ENCODE measurements at places on chromosomes 5 and 9.

DNA sequence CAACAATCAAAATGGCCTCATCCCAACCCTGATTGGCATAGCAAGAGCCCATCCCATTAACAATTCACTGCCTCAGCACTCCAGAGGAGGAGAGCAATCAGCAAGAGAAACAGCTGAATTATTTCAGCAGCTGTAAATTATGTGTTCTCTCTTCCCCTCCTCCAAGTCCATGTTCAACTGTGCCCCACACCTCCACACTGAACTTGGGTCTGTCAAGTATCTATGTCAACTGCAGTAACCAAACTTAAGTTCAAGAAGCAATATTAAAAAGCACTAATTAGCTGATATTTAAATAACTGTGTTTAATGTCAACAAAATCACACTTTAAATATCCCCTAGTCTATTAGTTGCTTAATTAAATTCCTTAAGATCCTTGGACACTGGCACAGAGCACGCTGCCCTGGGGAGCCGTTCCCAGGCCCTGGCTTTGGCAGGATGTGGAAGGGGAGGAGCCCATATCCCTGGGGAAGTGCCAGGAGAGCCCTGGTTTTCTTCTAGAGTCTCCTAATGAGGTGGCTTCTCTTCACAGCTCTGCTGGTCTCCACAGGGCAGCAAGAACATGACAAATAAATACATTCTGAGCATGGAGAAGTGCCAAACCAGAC lies 50.6 kb downstream of the SIL1 start:
- peak; percentile 34 for DNase-seq

- DNase-seq = peak; percentile 54
Observed at GRCh38 chr9:107707915-107708441, 218.4 kb upstream of the KLF4 start.

- peak; percentile 39 for DNase-seq
Observed at GRCh38 chr9:22165144-22165543, 156.0 kb upstream of the CDKN2B start.

DNA sequence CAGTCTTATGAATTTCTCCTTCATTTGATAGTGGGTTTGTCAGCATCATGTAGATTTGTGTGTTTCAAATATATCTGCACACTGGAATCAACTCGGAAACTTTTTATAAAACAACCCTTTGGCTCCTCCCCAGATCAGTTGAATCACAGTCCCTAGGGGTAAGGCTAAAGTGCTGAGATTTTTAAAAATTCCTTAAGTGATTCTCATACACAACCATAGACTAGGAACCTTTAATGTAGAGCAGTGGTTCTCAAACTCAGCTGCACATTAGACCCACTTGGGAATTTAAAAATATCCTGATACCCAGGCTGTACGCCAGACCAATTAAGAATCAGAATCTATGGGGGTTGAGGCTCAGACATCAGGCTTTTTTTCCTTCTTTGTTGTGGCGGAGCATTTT lies 17.5 kb upstream of the JAK2 start:
- DNase-seq = no peak

DNA sequence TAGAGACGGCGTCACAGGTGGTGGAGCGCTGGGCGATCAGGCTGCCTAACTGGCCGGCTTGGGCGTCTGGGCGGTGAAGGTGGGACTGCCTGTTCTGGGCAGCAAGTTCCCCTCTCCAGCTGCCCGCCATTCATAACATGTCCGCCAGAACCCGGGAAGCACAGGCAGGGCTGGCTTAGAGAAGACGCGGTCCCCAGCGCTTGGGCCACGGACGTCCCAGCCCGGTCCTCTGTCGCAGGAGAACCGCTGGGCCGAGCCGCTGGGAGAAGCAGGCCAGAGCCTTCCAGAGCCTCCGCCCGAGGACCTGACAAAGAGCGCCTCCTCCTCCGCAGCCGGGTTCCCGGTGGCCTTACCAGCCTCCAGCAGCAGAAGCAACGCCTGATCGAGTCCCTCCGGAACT lies 15.2 kb upstream of the HAND1 start:
- no peak for DNase-seq

- no peak for DNase-seq
Observed at GRCh38 chr5:148033134-148033533, 30.6 kb upstream of the SPINK5 start.

GRCh38 chr9:136971746-136972145 lies 5.6 kb upstream of the PTGDS start:
- no peak for DNase-seq

GRCh38 chr5:179868541-179868940 lies 9.9 kb upstream of the MRNIP start:
- no peak for DNase-seq

DNA sequence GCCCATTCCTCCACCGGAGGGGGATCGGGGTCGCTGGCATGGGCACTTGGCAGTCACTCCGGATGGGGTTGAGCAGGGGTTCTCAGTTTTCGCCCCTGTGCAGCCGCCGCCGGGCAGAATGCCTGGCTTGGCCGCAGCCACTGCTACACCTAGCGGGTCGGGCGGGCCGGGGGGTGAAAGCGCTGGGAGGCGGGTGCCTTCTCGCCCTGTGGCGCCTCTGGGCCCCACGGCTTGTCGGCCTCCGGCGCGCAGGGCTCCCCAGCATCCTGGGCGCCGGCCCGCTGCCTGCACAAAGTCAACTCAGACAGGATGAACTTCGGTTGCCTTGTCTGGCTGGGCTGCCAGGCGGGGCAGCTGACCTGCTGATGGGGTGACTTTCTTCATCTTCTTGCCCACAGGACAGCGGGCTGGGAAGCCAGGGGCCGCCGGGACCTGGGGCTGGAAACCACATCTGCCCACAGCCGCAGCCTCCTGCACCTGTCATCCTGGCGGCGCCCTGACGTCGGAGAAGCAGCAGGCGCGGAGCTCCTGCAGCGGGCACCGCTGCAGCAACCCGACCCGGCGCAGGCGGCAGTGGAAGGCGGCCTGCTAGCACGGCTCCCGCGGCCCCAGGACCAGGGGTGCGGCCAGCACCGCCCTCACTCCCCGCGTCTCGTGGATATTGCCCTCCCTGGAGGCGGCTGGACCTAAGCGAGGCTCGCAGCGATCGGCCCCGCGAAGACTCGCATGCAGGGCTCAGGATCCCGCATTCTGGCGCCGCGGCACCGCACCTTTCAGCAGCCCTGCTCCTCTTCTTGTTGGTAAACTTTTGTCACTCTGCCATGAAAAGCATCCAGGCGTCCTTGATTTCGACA lies 1.3 kb upstream of the ANKRD18A start:
- DNase-seq = no peak

- DNase-seq = peak; percentile 55
Observed at GRCh38 chr9:99259231-99259918, 37.3 kb downstream of the SEC61B start.

DNA sequence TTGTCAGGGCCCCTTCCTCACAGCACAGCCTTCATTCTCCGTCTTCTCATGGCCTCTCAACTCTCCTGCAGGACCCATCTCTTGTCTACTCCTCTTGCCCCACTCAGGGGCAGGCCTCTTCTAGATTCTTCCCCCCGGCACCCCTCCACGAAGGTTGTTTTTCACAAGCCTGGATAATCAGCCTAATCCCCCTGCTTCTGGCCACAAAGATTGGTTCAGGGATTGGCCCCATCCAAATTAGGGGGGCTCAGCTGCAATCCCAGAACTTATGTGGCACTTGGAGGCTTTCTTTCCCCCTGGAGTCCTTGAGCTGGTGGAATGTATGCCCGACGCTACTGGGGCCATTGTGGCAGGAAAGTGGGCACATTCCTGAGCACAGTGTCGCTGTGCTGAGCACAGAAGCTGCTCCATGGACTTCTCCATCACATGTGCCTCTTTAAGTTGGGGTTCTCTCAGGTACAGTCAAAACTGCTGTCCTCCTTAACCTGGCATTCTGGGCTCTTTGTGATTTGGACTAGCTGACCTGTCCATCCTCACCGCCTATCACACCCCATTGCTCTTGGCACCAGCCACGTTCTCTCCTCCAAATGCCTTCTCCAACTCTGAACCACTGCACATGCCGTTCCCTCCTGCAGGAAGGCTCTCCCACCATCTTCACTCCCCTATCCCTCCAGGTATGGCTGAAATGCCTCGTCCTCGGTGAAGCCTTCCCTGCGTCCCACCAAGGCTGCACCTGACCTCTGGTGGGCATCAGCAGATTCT lies 66.8 kb upstream of the RNF130 start:
- no peak for DNase-seq

DNA sequence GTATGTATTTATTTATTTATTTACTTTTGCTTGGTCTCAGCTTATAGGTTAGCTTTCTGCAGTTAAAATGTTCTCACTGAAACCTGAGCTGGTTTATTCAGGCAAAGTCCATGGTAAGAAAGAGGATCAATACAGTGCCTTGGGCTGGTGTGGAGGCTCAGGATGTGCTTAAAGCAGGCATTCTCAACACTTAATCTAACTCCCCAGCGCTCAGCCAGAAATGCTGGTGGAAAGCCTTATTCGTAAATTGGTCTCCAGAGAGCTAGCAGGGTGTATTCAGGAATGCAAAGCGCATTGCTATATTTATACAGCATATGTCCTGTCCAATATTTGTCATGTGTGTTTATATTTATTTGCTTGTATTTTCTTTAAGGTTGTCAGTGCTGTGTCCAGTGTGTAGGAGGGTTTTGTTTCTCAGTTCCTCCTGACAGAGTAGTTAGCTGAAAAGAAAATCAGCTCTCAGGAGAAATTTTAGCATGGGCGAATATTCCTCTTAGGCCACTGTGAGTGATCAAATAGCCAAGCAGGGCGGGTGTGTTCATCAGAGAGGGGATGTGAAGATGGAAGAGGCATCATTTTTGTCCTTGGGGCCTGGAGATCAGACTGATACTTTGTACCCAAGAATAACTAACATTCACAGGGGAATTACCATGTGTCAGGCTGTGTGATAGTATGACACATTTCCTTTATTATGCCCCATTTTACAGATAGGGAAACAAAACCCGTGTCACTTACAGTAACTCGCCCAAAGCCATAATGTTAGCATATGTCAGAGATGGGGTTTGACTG lies 65.8 kb downstream of the DOCK2 start:
- no peak for DNase-seq

- DNase-seq = peak; percentile 1
Observed at GRCh38 chr9:103242025-103242424, 246.9 kb downstream of the CYLC2 start.

DNA sequence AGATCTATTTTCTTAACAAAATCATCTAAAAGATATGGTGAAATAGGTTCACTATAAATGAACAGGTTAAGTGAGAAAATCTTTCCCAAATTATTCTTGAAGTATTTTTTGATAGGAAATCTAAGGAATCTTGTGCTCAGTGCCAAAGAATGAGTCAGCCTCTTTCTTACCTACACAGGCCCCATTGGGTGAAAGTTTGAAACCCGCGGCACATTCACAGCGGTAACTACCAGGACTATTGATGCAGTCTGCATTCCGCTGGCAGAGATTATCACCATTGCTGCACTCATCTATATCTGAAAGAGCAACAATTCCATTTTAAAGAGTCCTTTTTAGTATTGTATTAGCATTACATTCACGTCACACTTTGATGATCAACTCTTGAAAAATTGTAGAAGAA lies 221.8 kb downstream of the SLC12A2 start:
- DNase-seq = peak; percentile 54

DNA sequence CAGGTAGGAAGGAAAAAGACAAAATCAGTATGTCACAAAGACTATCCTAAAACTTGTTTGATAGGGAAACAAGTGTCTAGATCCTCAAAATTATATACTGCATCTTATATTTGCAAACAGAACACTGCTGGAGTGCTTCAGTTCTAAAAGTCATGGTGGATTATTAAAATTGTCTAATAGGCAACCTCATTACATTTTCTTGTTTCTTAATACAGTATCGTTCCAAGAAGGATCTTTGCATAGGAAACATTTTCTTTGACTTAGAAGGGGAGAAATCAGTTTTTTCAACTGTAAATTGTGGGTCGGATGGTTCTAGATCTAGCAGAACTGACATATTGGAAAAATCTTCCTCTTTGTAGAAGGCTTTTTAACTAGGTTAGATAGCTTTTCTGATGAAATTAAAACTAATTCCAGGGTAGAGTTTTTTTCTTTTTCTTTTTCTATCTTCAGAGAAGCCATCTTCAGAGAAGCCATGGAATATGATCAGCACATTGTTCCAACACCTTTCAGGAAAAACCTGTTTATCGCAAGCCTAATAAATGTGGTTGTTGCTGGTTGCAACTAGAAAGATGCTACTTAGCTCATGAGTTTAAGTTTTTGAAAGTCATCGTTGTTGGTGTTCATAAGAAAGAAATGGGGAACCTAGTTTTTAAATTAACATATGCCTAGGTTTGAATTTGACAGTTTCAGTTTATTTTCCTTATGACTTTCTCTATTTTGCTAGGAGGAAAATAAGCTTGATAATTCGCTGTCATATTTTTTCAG lies 7.4 kb downstream of the CPEB4 start:
- no peak for DNase-seq

- peak; percentile 40 for DNase-seq
Observed at GRCh38 chr9:16689351-16689938, 181.0 kb downstream of the BNC2 start.

GRCh38 chr9:79812507-79813257 lies 240.9 kb downstream of the TLE4 start:
- peak; percentile 7 for DNase-seq

DNA sequence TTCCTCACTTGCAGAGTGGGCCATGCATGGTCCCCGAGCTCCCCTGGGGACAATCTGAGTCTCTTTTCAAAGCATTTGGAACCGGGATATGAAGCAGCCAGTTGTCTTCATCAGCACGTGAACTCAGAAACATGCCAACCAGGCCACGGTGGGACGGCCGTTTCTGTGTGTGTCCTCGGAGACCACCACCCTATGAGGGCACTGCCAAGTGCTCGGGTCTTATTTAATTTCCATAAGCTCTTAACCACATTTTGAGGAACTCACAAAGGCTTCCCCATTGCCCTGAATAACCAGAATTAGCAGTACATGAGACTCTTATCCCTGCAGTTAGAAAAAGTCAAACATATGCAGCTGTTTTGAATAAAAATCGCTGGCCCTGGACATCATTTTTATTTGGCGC lies 60.1 kb downstream of the OTULIN start:
- no peak for DNase-seq

DNA sequence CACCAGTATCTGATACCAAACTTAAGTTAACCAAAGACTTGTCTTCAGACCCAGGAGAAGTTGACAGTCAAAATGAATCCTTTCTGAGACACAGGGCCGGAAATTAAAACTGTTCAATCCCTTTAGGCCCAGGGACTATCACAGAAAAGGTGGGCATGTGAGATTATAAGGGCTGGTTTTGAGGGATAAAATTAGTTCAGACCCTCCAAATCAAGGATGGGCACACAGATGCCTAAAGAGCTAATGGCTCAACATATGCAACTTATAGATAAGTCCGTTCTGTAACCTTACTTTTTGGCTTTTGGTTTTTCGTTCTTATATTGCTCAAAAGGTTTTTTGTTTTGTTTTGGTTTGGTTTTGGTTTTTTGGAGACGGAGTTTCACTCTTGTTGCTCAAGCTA lies 129.6 kb upstream of the ABCA1 start:
- no peak for DNase-seq

GRCh38 chr5:100787648-100788047 lies 115.4 kb downstream of the ST8SIA4 start:
- DNase-seq = no peak

Measured in iris pigment epithelial cell (primary cell).